ENCODE measurements at places on chromosomes 3 and 15.

DNA sequence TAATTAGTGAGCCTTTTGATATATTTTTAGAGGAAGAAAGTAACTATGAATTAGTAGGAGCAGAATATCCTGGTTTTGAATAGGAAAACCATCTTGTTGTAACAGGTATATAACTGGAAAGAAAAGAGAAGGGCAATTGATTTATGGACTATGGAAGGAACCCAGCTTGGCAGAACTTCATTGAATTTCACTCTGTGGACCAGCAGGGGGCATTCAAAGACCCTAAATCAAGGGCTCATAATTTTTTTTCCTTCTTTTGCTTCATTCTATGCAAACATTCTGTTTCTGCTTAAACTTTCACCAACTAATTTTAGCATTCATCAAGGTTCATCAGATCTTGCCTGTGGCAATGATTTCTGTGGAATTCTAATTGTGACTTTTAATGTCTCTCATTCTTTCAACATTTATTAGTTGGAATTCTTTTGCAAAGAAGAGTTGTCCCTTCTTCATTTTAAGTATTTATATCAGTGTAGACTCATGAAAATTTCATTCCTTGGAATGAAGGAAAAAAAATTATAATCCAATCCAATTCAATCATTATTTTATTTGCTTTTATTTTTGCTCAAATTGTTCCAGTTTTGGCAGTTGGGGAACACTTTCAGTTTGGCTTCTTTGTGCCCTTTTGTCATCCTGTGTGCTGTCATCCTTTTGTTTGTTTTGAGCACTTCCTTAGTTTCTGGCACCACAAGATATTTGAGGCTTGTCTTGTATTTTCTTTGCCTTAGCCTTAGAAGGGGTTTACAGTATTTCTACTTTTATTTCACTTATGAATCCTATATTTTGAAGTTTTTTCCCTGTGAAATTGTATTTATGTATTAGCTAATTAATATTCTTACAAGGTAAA lies 30.4 kb downstream of the NXPE3 start:
- no peak for DNase-seq

DNA sequence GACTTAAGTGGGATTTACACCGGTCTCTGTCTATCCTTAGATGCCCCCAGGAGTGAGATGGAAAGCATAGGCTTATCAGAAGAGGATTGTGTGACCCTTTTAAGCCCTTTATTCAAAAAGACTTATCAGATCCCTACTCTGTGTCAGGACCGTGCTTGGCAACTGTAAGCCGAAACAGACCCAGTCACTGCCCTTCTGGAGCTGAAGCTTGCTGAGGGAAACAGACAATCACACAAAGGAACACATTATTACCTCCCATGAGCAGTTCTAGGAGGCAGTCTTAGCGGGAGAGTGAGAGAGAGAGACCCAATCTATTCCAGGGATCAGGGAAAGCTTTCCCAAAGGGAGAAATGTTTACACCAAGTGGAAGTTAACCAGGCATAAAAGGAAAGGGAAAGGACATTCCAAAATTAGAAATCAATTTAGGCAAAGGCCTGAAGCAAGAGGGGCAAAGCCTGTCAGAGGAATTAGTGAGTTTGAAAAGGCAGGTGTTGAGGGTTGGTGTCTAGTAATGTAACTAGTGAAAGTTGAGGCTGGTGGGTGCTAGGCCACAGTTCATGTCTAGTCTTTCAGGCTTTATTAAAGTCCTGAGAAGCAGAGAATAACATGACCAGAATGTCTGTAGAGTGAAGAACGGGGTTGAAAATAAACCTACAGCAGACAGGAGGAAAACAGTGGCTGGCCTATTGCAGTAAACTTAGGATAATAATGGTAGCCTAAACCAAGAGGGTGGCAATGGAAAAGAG lies 86.7 kb downstream of the THBS1 start:
- no peak for DNase-seq

- no peak for DNase-seq
Measured at GRCh38 chr3:141746962-141747361, 8.9 kb downstream of the RNF7 start.

GRCh38 chr3:105844704-105845103 lies 24.1 kb downstream of the CBLB start:
- no peak for DNase-seq

DNA sequence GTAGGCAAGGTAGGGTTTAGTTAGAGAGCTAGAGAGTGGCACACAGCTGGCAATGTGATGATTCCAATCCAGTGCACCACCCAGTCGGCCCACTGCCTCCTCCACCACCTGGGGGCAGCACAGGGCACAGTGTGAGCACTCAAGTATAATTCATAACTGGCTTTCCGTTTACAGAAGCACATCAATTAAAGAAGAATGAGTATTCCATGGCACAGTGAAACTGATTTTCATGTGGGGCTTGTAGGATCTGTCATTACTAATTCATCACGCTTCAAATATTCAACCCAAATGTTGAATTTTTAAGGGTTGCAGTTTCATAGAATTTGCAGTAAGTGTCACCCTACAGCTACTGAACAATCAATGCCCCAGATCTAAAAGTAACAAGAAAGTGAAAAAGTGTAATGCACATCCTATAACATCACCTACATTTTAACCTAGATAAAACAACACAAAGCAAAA lies 149.9 kb downstream of the IGSF11 start:
- DNase-seq: peak; percentile 82

DNA sequence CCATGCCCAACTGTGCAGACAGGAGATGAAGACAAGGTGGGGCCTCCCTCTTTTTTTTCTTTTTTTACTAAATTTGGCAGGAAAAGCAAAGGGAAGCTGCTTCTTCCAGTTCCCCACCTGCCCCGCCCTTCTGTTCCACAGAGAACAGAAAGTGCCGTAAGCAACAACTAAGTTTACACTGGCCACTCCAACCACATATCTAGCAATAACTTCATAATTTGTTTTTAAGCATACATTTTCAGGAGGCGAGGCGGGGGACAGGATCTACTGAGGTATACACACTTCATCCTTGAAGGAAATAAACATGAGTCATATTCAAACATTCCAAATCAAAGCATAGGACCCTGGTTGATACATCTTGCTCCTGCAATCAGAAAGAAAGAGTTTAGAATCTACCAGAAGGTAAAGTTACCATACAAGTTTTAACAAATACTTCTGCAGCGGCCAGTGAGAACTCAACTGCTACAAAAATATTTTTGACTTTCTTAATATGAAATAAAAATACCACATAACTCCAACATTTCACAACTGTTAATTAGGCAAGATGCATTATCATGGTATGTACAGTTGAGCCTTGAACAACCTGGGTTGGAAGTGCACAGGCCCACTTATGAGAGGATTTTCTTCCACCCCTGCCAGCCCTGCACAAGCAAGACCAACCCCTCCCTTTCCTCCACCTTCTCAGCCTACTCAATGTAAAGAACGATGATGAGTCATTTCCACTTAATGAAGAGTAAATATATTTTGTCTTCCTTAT lies 50.7 kb downstream of the FOXP1 start:
- no peak for DNase-seq
